ENCODE measurements at places on chromosomes 3 and 15.

DNA sequence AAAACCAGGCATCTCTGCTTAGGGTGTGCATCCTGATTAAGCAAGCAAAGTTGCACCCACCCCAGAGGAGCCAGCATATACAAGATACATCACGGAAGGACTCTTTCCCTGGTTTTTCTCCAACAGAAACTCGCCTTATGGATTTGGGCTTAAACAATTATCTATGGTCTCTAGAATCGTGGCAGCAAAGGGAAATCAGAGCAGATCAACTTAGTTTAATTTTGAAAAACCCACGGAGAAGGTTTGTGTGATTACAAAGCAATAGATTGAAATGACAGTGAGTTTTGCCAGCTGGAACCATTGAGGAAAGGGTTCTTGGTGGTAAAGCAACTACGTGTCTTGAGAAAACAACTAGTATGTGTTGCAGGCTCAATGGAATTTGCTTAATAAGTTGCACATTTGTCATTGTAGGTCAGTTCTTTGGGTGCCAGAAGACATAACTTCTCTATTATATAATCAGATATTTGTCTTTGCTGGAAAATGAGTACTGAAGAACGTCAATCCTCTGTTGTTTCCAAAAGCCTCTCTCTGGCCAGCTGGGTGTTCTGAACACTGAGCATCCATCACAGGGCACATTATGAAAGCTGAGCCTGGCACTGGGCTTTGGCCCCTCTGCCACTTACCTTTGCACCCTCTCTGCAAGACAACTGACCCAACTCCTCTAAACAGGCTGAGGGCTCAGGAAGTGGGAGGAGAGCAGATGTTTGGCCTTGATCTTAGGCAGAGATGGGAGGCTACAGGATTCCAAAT, 75.7 kb upstream of the FBN1 start:
- no peak for DNase-seq

DNA sequence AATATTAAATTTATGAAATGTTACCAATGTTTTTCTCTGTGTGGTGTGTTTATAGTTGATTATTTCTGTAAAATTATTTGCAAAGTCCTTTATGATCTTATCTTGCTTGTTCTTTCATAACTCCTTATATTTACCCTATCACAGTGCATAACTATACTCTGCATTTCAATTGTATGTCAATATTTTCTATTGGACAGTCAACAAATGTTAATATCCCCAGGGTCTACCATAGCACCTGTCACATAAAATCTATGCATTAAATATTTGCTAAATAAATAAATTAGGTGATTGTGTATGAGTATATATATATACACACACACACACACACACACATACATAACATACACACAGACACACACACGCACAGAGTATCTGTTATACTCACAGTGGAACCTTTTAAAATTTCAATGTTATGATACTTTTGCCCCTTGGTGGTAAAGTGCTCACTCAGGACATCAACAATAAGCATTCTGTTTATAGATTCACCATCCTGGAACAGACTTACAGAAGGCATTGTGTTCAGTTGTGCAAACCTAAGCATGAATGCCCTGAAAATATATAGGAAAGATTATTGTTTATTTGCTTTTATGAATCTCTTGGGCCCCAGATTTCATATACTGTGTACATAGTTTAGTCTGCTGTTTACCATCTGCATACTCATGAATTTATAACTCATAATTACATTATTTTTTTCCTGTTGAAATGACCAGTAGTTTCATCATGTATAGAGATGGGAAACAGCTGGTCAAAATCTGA, 443.7 kb downstream of the EPHA6 start:
- DNase-seq: no peak

DNA sequence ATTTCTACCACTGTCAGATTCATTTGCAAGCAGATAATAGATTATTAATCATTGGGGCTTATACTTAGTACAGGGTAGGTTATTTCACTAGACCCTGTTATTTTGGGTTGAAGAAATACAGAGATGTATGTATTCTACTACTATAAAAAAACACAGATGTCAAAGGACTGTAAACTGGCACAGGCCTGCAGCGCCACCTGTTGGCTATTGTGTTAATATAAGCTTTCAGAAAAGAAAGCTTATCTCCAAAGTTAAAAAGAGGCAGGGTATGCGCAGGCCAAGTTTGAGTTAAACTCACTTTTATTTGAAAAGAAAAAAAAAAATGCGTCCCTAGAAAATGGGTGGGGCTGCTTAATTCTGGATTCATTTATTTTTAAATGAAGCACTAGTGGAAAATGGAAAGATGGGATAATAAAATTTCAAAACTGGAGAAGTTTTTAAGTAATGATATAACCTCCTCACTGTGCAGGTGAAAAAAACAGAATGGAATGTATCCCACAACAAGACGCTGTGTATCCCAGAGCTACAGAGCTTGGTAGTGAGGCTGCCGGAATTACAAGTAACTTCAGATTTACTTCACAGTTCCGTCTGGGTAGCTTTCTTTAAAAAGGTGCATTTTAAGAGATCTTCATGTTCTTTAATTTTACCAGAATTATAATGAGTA, 407.2 kb upstream of the TGFBR2 start:
- DNase-seq: peak; percentile 65

DNA sequence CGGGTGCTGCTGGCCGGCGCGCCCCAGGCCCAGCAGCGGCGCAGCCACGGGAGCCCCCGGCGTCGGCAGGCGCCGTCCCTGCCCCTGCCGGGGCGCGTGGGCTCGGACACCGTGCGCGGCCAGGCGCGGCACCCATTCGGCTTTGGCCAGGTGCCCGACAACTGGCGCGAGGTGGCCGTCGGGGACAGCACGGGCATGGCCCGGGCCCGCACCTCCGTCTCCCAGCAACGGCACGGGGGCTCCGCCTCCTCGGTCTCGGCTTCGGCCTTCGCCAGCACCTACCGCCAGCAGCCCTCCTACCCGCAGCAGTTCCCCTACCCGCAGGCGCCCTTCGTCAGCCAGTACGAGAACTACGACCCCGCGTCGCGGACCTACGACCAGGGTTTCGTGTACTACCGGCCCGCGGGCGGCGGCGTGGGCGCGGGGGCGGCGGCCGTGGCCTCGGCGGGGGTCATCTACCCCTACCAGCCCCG, 777 bp downstream of the LOXL1 start:
- DNase-seq: no peak

GRCh38 chr15:61892140-61892539, 168.1 kb downstream of the VPS13C start:
- no peak for DNase-seq
